ENCODE measurements at places on chromosomes 6 and 20.

GRCh38 chr6:118659513-118660217, 8.3 kb upstream of the CEP85L start:
- DNase-seq, result no peak

DNA sequence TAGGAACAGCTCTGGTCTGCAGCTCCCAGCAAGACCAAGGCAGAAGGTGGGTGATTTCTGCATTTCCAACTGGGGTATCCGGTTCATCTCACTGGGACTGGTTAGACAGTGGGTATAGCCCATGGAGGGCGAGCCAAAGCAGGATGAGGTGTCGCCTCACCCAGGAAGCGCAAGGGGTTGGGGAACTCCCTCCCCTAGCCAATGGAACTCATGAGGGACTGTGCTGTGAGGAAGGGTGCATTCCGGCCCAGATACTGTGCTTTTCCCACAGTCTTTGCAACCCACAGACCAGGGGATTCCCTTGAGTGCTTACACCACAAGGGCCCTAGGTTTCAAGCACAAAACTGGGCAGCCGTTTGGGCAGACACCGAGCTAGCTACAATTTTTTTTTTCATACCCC, 21.8 kb downstream of the HDDC2 start:
- no peak for DNase-seq

GRCh38 chr6:170505306-170505705, 47.8 kb downstream of the PSMB1 start:
- DNase-seq, result no peak

DNA sequence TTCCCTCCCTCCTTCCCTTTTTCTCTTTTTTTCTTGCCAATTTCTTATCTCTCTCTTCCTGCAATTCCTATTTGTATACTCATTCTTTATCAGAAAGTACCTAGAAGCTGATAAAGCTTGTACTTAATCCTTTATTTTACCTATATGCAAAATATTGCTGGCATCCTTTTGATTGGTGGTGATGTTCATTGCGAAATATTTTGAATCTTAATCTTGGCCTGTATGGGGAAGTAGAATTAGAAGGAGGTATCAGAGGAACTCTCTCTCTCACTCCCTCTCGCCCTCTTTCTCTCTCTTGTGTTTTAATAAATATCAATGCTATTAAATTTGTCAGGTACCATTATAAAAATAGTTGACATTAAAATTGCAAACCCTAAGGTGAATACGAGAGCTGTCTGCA, 52.8 kb downstream of the UST start:
- DNase-seq, result no peak

DNA sequence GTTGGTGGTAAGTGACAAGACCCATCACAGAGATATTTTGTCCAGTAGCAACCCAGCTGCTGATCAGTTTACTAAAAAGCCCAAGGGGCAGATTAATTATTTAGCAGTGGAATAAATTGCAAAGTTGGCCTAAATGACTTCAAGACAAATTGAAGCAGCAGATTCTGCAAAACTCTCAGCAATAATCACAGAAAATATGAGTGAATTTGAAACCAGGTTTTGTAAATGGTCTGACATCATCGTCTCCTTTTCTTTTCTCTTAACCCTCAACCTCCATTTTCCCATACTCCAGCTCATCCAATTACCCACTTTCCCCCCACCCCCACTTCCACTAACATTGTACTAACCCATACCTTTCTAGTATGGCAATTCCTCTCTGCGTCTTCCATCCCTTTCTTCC, 11.3 kb upstream of the PTPRK start:
- DNase-seq, result no peak

DNA sequence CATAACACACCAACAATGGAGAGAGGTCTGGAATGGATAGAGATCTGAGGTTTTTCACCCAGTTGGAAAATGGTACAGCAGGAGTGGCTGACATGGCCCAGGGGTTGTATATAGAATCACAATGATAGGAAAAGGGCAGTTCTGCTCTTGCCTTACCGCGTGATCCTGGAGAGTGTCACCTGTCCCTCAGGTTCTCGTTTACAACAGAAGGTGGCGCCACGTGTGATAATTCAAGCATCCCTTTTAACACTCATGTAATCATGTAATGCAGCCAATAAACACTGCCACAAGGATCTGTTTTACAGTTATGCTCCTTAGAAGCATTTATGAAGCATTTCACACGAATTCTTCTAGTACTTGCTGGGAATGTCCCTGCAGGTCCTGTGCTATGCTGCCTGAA, 12.9 kb upstream of the WFDC2 start:
- no peak for DNase-seq

GRCh38 chr6:47165918-47166317, 123.8 kb upstream of the ADGRF1 start:
- no peak for DNase-seq

DNA sequence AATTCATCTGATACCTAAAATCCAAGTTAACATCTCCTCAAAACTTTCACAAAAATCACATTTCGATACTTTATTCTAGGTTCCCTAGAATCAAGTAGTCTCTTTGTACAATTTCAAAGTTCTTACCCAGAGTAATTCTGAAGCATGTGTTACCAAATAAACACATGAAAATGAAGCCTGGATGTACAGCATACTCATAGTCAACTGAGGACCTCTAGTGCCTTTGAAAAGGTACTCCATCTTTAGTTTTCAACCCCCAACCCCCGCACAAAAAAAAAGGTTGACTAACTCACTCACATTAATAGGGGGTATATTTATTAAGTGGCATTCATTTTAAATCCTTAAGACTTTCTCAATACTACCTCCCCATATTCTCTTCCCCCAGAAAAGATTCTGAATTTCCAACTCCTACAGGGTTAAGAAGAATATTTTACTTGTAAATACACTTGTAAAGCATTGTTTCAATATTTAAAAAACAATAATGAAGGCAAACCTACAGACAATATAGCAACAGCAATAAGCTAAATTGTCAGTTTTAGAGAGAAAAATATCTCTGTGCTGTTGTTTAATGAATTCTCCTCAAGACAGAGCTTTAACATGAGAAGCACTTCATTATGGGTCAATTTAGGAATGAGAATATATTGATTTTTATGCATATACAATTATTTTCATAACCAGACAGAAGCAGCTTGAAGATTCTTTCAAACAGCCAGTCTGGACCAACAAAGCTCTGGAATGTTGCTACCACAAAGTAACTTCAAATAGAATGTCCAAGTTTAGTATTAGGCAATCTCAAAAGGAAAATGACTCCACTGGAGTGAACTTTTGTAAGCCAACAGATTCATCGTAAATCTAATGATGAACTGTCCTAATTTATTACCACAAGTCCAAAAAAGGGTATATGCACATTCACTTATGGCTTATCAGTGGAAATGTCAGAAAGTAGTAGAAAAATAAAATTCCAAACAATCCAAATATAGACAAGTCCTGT, 3.3 kb downstream of the PLN start:
- no peak for DNase-seq

DNA sequence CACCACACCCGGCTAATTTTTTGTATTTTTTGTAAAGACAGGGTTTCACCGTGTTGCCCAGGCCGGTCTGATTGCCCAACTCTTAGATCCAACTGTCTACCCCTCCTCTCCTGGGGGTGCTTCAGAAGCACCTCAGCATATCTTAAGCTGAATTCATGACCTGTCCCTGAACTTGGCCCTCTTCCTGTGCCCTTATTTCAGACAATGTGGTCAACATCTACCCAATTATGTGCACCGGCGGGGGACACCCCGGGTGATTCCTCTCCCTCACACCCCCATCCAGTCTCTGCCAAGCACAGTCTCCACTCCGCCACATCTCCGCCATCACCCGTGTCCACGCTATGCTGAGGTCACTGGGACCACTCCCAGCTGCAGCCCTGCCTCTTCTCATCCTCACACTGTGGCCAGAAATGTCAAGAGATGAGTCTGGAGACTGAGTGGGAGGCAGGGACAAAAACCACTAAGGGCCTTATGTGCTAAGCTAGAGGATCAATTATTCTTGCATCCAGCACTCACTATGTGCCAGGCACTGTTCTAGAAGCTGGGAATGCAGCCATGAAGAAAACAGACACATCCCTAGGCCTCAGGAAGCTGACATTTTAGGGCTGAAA, 111.9 kb downstream of the ARMC2 start:
- DNase-seq, result no peak

- no peak for DNase-seq
These were observed 27.0 kb upstream of the SSTR4 start for GRCh38 chr20:23007886-23008655.

GRCh38 chr20:53857723-53858236, 212.6 kb downstream of the BCAS1 start:
- no peak for DNase-seq

GRCh38 chr20:57445298-57445697, 54.1 kb downstream of the RBM38 start:
- no peak for DNase-seq

DNA sequence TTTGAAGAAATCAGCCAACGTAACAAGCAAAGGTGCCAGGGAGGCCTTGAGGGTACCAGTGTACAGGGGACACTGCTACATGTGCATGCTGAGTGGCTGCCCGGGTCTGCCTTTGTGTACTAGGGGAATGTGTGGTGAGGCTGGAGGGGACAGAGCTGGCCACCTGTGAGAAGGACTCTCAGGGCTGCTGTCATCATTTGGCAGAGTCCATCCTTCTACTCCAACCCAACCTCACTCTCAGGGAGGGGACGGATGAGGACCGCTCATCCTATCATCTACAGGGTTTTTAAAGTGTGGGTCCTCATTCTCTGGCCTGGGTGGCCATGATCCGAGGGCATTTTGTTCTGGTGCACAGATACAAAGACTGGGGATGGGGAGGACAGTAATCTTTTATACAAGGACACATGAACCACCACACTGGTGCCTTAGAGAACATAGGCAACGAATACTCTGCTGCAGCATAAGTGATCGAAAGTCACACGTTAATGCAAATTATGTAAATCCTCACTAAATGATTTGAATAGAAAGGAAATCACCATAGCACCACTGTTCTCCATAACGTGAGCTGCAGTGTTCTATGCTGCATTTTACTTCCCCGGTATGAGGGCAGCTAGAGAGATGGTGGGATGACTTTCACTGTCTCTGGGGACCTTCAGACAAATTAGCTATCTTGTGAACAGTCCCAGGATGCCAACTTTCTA, 181.4 kb downstream of the GMPR start:
- DNase-seq, result no peak

- no peak for DNase-seq
These were observed 245.3 kb downstream of the FARS2 start for GRCh38 chr6:5506597-5506996.

DNA sequence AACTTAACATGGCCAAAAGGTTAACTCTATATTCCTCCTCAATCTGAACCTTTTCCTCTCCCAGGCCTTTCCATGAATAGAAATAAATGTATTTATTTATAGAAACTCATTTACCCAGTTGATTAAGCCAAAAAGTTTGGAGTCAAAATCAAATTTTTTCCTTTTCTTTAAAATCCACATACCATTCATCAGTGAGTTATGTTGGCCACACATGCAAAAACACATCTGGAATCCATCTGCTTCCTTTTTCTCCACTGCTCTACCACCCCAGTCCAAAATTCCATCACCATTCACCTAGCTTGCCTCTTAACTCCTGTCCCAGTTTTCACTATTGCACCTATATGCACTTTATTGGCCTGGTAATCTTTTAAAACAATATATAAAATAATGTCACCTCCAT, 62.4 kb upstream of the TMEM200A start:
- no peak for DNase-seq

GRCh38 chr6:95243053-95243452, 334.3 kb upstream of the MANEA start:
- no peak for DNase-seq

DNA sequence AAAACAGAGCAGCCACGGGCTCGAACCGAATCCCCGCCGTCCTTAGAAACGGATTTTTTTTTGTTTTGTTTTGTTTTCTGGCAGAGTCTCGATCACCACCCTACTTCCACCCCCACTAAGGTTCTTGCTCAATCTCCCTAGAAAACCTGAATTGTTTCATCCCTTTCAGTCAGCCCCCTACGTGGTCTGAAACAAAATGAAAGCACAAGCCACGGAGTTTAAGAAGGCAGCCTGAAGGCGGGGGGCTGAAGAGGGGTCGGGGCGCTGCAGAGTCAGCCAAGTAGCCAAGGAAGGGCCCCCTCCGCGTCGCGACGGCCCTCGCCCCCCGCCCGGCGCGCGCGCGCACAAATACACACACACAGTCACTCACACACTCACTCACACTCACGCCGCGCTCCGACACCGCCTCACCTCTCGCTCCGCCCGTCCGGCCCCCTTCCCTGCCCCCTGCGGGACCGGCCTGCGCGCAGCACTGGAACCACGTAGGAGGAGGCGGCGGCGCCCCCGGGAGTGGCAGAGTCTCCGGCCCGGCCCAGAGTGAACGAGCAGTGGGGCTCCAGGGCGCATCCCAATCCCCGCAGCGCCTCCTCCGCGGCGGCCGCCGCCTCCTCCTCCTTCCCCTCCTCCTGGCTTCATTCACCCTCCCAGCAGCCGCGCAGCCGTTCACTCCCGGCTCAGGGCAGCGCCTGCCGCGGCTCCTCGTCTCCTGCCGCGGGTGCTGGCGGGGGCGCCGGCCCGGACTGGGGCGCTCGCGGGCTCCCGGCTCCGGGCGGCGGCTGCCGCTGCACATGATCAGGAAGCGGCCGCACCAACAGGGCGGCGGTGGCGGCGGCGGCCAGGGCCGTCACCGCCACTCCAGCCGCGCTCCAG, 1.4 kb downstream of the ATXN1 start:
- peak; percentile 59 for DNase-seq

- no peak for DNase-seq
These were observed 20.3 kb downstream of the CST4 start for GRCh38 chr20:23668477-23668951.

- no peak for DNase-seq
These were observed 48.4 kb upstream of the PTGIS start for GRCh38 chr20:49616154-49617007.

- DNase-seq, result no peak
These were observed 29.5 kb downstream of the TSHZ2 start for GRCh38 chr20:53001498-53002301.

GRCh38 chr6:115594891-115595290, 465.8 kb downstream of the FRK start:
- no peak for DNase-seq

DNA sequence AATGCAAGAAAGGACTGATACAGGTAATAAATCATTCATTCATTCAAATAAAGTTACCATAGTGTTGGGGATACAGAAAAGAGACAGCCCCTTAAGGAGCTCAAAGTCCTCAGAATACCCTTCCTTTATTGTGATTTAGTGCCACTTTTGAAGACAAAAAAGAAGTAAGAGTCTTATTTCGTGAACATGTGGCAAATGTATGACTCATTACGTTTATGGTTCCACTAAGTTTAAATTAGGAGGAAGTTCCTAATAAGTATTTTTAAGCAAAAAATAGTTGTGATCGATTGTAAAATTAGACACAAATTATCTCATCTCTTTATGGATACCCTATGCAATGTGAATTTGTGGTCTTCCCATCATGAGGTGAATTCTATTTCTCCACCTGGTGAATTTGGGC, 38.5 kb upstream of the GCLC start:
- no peak for DNase-seq

- DNase-seq, result no peak
These were observed 8.6 kb downstream of the GABRR1 start for GRCh38 chr6:89208551-89208950.

GRCh38 chr20:6439737-6440442, 317.1 kb upstream of the FERMT1 start:
- no peak for DNase-seq

GRCh38 chr20:52179331-52180179, 12.0 kb downstream of the ZFP64 start:
- no peak for DNase-seq

GRCh38 chr6:149147938-149148718, 169.4 kb upstream of the TAB2 start:
- DNase-seq, result no peak

GRCh38 chr6:43943099-43943766, 173.2 kb downstream of the VEGFA start:
- DNase-seq, result no peak

All from foreskin keratinocyte (primary cell).